ENCODE measurements at places on chromosomes 6 and 20.

DNA sequence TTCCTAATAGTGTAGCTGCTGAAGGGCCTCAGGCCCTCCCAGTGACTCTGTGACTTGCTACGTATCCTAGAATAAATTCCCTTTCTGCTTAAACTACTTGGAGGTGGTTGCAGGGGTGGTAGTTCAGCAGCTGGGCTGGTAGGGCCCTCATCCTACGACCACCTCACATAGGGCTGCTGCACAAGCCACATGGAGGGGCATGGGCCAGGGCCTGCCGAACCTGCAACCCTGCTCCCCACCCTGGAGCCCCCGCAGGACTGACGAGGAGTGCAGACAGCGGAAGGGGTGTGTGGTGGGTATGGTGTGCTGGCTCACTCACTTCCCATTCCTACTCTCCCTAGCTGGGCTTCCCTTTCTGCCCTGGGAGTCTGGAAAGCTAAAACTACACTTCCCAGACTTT is 56.2 kb upstream of the MLN start:
- H3K4me1 ChIP-seq, result no peaks in the 10 kb centered on the region
- no peak for DNase-seq
- no peak overlapping the region for H3K4me3 ChIP-seq
- no peaks in the 10 kb centered on the region for H3K27me3 ChIP-seq

- H3K27ac ChIP-seq, result no peak overlapping the region
- DNase-seq, result no peak
- H3K4me3 ChIP-seq, result no peak overlapping the region
- no peaks in the 10 kb centered on the region for H3K36me3 ChIP-seq
- no peaks in the 10 kb centered on the region for H3K4me1 ChIP-seq
- H3K27me3 ChIP-seq, result no peaks in the 10 kb centered on the region
These were observed 21.6 kb downstream of the DSE start for GRCh38 chr6:116392132-116393013.

GRCh38 chr6:168877821-168878282 is 375.8 kb downstream of the THBS2 start:
- H3K27me3 ChIP-seq, result no peaks in the 10 kb centered on the region
- no peak overlapping the region for H3K27ac ChIP-seq
- no peak for DNase-seq
- no peaks in the 10 kb centered on the region for H3K36me3 ChIP-seq

- DNase-seq, result no peak
- H3K36me3 ChIP-seq, result no peaks in the 10 kb centered on the region
- no peak overlapping the region for H3K4me3 ChIP-seq
- H3K4me1 ChIP-seq, result no peaks in the 10 kb centered on the region
These were observed 769.5 kb downstream of the TBC1D32 start for GRCh38 chr6:120564779-120565178.

GRCh38 chr6:143542888-143543287 is 31.4 kb upstream of the FUCA2 start:
- no peak for DNase-seq
- no peak overlapping the region for H3K4me3 ChIP-seq
- no peaks in the 10 kb centered on the region for H3K4me1 ChIP-seq
- H3K36me3 ChIP-seq, result no peaks in the 10 kb centered on the region
- no peak overlapping the region for H3K27ac ChIP-seq
- no peaks in the 10 kb centered on the region for H3K27me3 ChIP-seq

DNA sequence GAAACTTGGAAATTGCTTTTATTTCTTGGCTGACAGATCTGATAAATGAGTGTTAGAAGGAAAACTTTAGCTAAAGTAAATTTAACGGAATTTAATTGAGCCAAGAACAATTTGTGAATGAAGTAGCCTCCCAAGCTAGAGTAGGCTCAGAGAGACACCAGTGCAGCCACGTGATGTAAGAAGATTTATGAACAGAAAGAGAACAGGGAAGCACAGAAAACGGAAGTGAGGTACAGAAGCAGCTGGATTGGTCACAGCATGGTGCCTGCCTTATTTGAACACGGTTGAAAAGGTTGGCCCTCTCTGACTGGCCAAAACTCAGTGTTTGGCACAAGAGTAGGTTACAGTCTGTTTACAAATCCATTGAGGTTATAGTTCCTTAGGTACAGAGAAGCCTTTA is 29.5 kb upstream of the IFNGR1 start:
- no peak for DNase-seq
- no peak overlapping the region for H3K4me3 ChIP-seq
- no peaks in the 10 kb centered on the region for H3K36me3 ChIP-seq
- H3K27me3 ChIP-seq, result no peaks in the 10 kb centered on the region
- no peaks in the 10 kb centered on the region for H3K4me1 ChIP-seq

DNA sequence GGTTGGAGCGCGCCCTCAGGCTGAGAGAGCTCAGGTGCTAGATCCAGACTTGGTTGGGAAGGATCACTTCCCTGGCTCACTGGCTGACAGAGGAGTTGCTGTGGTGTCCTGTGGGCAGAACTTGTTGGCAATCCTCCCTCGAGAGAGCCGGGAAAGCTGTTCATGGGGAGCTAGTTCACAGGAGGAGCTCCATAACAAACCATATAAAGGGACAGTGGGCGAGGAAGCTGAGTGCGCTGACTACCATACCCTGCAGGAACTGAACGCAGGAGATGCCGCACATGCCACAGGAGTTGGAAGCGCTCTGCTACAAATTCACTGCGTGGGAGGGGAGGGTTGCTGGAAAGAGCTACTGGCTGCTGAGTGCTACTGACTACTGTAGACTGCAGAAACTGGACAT is 243.2 kb downstream of the OGFRL1 start:
- H3K27ac ChIP-seq, result no peak overlapping the region
- no peaks in the 10 kb centered on the region for H3K36me3 ChIP-seq
- H3K4me3 ChIP-seq, result no peak overlapping the region
- H3K4me1 ChIP-seq, result no peaks in the 10 kb centered on the region
- H3K27me3 ChIP-seq, result no peaks in the 10 kb centered on the region
- no peak for DNase-seq

DNA sequence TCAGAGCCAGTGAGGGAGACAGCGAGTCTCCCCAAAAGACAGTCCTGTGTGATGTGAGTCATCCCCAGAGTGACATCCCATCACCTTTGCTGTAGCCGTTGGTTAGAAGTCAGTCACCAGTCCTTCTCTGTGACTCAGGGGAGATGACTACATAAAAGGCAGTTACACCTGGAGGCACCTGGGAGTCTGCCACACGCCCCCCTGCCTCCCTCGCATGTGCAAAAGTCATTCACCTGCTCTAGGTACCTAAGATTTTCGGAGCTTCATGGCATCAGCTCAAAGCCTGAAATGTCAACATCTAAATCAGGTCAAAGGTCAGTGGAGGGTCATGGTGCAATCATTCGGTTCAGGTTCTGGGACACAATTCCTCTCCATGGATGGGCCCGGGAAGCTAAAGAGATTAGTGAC is 50.3 kb downstream of the PRR18 start:
- H3K4me3 ChIP-seq, result no peak overlapping the region
- peaks cover 2% of the 10 kb centered on the region for H3K4me1 ChIP-seq
- peaks cover 17% of the 10 kb centered on the region for H3K27me3 ChIP-seq
- no peak for DNase-seq
- no peaks in the 10 kb centered on the region for H3K36me3 ChIP-seq
- no peak overlapping the region for H3K27ac ChIP-seq

DNA sequence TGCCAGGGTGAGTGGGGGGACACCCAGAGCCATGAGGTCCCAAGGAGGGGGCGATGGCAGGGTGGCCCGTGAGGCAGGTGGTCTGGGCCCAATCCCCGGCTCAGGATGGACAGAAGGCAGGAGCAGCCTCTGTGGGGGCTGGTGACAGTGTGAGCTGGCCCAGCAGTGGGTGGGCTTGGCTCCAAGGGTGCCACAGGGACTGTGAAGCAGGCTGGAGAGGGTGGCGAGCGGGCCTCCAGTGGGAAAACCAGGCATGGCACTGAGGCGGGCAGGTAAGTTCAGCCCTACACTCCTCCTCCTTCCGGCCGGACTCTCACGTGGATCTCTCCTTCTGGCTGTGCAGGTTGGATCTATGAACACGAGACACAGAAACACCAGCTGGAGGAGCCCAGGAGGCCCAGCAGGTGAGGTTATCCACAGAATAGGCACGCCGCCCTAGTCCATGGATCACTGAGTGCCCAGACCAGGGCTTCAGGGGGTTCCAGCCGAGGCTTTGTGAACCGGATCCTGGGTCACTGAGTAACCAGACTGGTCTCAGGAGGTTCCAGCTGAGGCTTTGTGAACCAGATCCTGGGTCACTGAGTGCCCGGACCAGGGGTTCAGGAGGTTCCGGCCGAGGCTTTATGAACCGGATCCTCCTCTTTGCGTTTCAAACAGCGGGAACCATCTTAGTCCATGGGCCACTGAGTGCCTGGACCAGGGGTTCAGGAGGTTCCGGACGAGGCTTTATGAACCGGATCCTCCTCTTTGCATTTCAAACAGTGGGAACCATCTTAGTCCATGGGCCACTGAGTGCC is 76.4 kb upstream of the BHLHE23 start:
- DNase-seq, result no peak
- H3K36me3 ChIP-seq, result no peaks in the 10 kb centered on the region
- no peaks in the 10 kb centered on the region for H3K4me1 ChIP-seq
- H3K27me3 ChIP-seq, result no peaks in the 10 kb centered on the region
- H3K27ac ChIP-seq, result no peak overlapping the region

- H3K4me3 ChIP-seq, result no peak overlapping the region
- no peaks in the 10 kb centered on the region for H3K27me3 ChIP-seq
- H3K27ac ChIP-seq, result no peak overlapping the region
- H3K36me3 ChIP-seq, result no peaks in the 10 kb centered on the region
- no peak for DNase-seq
These were observed 189.2 kb upstream of the ADGRB3 start for GRCh38 chr6:68445926-68446325.

DNA sequence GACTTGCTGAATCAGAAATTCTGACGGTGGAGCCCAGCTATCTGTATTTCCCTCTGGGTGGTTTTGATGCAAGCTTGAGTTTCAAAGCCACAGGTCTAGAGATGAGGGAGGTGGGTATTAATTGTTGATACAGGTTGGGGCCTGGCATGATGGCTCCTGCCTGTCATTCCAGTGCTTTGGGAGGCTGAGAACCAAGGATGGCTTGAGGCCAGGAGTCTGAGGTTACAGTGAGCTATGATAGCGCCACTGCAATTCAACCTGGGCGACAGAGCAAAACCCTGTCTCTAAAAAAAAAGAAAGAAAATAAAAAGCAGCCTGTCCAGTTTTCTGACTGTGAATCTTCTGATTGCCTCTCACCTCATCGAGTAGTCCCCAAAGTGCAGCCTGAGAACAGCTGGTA is 184.8 kb upstream of the SASH1 start:
- no peak for DNase-seq
- H3K4me3 ChIP-seq, result no peak overlapping the region

DNA sequence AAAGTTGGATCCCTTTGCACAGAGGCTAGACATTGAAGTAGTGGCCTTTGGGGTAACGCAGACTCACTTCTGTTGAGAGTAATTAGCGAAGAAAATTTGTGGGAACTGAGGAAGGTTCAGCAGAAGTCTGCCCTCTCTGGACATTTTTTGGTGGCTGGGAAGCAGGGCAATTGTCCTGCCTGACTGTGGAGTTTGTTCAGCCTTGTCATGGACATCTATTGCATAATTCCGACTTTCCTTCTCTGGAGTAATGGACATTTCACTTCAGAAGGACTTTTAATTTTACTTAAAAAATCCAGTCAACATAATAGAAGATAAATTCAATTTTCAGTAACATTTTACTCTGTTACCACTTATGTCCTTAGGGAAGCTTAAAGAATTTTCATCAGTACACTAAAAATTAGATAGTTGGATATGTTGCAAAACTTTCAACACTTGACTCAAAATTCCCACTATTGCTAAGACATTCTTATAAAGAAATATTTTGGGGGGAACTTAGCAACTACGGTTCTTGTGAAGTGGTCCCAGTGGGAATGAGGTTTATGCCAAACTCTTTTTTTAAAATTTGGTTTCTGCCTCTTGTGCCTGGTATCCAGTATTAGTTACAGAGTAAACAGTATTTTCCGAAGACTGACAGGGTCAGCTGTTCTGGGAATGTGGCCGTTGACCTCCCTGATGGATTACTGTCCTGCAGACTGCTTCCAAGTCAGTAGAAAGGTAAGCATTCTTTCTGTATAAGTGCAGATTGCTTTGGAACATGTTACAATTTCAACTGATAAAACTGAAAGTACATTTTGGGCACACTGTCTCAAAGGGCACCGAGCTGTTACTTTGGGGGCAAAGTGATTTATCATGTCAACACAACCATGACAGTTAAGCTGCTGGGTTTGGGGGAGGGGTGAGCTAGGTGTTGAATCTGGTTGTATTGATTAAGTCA is 100.6 kb upstream of the MLIP start:
- no peaks in the 10 kb centered on the region for H3K27me3 ChIP-seq
- no peaks in the 10 kb centered on the region for H3K4me1 ChIP-seq
- no peak overlapping the region for H3K4me3 ChIP-seq

GRCh38 chr6:92577077-92577719 is 842.2 kb downstream of the EPHA7 start:
- no peak overlapping the region for H3K27ac ChIP-seq
- no peaks in the 10 kb centered on the region for H3K36me3 ChIP-seq
- H3K4me1 ChIP-seq, result no peaks in the 10 kb centered on the region

DNA sequence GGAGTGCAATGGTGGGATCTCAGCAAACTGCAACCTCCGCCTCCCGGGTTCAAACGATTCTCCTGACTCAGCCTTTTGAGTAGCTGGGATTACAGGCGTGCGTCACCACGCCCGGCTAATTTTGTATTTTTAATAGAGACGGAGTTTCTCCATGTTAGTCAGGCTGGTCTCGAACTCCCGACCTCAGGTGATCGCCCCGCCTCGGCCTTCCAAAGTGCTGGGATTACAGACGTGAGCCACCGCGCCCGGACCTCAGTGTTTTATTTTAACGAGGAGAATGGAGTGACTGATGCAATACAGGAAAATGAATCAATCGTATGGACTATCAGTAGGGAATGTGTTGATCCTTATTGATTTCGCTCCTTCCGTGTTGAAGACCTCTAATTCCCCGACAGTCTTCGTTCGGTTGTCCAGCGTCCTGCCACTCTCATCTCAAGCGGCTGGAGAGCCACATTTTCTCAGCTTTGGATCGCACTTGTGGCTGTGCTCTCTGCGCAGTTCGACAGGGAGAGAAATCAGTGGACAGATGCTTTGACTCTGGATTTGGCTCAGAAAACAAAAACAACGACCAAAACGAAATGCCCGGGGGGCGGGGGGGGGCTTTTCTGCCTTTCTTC is 166.2 kb downstream of the TRIM27 start:
- H3K36me3 ChIP-seq, result no peaks in the 10 kb centered on the region
- no peak for DNase-seq
- H3K4me3 ChIP-seq, result peak overlapping the region; percentile 55
- no peak overlapping the region for H3K27ac ChIP-seq
- H3K4me1 ChIP-seq, result no peaks in the 10 kb centered on the region

DNA sequence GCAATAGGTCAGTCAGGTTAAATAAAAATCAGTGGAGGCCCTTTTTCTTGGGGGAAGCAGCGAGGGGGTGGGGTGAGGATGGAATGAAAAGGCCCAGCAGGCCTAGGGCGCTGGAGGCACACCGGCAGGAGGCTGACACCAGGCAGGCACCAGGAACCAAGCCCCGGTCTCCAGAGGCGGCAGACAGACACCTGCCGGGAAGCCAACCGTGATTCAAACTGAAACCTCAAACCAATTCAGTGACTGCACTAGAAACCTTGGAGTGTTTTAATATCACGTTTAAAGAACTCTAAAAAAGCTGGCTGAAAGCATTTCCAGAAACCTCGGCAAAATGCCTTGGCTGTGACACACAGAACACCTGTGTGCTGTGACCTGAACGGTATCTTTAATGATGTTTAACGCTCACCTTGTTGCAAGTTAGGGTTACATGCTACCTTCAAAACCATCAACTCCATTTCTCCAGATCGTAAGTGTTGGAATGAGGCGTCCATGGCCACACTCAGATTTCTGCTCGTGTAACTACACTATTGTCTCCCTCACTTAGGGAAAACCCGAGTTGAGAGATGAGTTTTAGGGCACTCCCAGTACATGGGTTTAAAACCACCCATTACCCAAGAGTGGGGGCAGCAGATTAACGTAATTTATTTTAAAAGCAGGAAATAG is 27.2 kb downstream of the DIDO1 start:
- H3K4me1 ChIP-seq, result peaks cover 4% of the 10 kb centered on the region
- peaks cover 22% of the 10 kb centered on the region for H3K36me3 ChIP-seq
- no peaks in the 10 kb centered on the region for H3K27me3 ChIP-seq
- no peak for DNase-seq
